ENCODE measurements at places on chromosomes 6 and 20.

DNA sequence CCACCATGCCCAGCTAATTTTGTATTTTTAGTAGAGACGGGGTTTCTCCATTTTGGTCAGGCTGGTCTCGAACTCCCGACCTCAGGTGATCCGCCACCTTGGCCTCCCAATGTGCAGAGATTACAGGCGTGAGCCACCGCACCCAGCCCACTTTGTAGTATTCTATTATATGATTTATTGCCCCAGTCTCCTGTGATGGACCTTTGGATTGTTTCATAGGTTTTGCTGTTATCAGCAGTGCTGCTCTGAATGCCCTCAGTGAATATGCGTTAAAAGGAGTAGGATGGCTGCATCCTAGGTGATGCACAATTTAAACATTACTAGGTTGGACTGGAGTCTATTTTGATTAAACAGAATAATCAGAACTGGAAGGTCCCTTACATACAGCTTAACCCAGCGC lies 10.3 kb downstream of the ID1 start:
- DNase-seq, result no peak

GRCh38 chr6:98841621-98842341 lies 7.4 kb downstream of the POU3F2 start:
- DNase-seq, result no peak

- DNase-seq, result peak; percentile 44
Measured at GRCh38 chr6:50791900-50792508, 26.7 kb upstream of the TFAP2B start.

DNA sequence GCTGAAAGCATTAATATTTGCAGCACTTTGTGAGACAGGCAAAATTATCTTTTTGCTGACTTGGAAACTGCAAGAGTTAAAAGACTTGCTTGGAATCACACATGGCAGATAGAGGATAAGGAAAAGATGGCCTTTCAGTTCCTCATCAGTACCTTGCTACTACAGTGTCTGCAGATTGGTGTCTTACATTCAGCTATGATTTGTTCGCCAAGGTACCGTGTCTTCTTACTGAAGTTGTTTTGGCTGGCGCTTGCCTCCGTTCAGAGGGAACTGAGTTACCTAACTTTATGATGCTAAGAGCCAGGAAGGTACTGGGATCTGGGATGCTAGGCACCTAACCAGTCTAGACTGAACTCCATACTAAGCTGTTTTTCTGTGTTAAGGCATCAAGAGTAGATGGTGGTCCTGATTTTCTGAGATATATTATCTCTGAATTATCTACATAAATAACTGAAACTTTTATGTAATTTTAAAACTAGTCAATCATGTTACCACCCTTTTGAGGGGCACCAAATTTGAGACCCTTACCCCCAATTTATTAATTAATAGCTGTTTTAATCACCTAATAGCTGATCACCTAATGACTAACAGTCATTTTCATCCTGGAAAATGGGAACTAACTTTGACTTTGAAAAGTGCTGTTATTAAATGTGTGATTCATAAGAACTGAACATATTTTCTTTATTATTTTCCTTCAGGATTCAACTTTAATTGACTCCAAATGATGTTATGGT lies 2.5 kb downstream of the WTAP start:
- no peak for DNase-seq

GRCh38 chr6:160139420-160139851 lies 17.8 kb downstream of the SLC22A1 start:
- DNase-seq, result no peak

DNA sequence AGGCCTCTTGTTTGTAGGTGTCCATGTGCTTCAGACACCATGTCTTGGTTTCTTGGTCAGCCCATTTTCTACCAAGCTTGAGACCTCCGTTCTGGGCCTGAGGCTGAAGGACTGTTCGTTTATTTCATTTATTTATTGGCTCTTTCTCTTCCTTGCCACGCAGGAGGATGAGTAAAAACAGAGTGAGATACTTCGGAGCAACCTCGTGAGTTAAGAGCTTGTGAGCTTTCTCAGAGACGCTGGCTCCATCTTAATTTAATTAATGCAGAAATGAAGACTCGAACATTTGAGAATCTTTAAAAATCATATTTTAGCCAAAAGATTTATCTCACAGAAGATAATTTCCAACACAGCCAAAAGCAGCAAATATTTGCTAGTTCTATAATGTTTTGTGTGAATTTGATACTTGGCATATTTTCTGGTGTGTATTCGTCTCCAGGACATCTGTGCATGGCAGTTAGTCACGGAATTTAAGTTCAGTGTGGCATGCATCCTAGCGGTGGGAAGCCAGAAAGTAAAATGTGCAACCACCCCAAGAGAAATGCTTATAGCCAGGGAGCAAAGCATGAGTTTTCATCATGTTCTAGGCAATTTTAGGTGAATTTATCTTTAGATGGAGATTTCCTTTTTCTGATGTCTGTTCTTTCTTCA lies 76.0 kb downstream of the THBS2 start:
- DNase-seq, result no peak

DNA sequence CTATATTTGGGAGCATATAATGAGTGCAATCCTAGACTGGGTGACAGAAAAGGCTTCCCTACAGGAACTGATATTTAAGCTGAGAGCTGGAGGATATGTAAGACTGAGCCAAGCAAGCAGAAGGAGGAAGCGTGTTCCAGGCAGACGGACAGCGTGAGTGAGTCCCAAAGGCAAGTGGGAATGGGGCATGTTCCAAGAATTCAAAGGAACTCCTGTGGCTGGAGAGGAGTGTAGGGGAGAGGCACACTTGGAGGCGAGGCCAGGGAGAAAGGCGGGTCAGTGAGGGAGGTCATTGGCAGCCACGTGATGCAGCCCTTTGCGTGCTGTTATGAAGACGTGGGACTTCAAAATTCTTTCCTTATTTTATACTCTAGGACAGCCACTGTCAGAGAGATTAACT lies 27.9 kb upstream of the SGK1 start:
- no peak for DNase-seq

DNA sequence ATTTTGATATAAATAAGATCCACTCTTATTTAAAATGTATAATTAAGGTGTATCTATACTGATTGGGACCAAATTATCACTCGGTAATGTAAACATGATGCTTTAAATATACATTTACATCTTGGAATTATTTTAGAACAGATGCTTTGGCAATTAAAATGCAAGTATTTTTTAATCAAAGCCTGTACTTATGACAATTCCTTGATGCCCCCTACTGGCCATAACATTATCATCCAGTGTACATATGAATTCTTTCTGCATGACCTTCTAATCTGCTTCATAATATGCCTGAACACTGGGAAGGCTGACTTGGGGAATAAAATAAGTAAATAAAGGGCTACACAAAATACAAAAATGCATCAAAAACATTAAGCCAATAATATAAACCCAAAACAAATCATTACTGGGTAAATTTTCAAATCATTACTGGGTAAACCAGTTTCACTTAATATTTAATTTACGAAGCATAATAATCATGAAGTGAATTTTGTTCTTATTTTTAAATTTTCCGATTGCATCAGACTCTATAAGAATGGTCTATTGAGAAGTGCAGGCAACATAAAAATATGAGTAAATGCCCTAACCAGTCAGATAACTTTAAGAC lies 65.1 kb downstream of the CGA start:
- peak; percentile 20 for DNase-seq

GRCh38 chr6:162856885-162857284 lies 129.1 kb downstream of the PACRG start:
- DNase-seq, result peak; percentile 57

DNA sequence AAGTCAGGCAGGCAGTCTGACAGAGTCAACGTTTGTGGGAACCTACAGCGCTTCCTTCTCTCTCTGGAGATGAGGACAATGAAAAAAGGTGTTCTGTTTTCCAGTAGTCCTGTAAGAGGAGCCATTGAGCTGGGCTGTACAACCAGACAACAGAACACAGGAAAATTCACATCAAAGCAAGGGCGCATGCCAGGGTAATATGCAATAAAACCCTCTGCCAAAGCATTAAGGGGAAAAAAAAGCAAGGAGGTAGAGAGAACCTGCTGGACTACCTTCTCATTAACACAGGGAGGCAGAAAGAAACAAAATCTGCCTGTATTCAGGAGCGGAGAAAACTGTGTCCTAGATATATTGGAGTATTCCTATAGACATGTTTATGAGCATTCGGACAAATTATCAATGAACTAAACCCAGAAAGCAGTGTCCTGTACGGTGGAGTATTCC lies 1.3 kb downstream of the RNF24 start:
- peak; percentile 90 for DNase-seq

DNA sequence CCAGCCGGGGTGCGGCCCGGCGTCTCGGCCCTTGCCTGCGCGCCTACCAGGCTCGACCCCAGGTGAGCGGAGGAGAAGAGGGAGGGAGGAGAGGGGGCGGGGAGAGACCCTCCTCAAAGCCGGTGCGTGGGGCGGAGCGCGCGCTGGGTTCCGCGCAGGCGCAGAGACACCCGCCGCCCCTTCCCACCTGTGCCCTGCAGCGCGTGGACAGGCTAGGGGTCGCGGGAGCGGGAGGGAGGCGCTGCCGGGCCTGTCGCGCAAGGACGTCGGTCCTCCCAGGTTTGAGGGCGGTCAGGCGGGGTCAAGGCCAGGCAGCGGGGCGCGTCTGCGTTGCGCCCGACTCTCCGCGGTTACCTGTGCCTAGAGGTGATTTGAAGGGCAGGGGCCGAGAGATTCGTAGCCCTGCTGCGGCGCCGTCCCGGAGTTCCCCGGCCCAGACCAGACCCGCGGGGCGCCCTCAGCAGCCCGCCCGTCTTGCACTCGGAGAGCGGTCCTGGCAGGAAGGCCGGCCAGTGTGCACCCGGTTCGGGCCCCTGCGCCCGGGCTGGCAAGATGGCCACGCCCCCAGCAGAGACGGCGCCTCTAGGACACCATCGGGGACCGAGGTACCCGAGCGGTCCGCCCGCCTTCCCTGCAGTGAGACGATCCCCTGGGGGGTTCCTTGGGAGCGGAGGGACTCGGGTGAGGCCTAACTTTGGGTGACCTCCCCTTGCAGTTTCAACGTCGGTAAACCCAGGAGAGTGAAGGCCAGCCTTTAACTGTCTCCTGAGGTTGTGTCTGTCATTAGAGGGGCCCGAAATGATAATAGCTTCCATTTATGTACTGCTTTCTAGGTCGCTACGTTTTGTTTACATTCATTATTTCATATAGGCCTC lies 546 bp downstream of the C6orf136 start:
- peak; percentile 15 for DNase-seq

Measured in DMS153 (cell line).